Islet precursor cell (in vitro differentiated cells): ENCODE measurements at places on chromosomes 7 and 10.

- DNase-seq, result no peak
These were observed 98.0 kb downstream of the KAT6B start for GRCh38 chr10:74924251-74924963.

DNA sequence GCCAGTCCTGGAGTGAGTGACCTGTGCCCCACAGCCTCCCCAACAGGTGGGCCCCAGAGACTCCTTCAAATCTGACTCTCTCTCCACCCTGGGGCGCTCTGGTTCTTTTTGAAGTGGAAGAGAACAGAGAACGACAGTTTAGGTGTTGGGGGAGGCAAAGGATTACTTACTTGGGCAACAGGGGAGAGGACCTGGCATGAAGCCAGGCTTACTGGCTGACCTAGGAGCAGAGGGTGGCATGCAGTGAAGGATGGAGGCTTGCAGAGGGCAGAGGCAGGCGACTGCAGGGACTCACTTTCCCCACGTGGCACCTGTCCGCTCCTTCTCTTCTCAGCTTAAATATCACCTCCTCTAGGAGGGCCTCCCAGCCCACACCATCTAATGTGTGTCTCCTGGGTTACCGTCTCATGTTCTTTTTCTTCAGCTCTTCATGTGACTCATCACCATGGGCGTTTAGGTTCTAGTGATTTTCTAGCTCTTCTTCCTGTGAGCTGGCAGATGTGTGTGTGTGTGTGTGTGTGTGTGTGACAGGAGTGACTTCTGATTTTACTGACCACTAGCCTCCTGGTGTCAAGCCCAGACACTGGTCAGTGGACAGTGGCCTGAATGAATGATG lies 15.5 kb downstream of the LZTS2 start:
- no peak for DNase-seq

- no peak for DNase-seq
These were observed 4.7 kb upstream of the EIF5AL1 start for GRCh38 chr10:79507440-79508167.

DNA sequence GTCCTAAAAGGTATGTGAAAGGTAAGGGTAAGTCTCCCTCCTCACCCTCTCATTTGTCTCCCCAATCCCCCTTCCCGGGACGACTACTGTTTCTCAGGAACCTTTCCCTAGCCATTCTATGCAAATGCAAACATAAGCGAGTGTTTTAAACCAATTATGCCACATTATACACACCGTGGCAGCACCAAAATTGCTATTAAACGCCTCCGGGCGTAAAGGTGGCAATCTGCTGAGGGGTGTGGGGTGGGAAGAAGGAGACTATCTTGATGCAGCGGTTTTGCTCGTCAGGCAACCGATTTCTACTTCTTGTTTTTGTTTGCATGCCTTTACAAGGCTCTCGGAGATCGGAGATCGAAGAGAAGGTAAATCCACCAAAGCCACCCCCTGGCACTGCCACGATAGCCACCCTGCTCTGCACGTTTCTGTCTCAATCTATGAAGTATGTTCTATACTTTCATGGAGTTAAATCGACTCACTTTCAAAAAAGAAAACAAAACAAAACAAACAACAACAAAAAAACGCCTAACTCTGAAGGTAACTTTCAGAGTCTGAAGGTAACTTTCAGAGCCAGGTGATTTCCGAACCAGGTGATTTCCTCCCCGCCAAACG lies 46.0 kb upstream of the CDK1 start:
- DNase-seq, result no peak

- no peak for DNase-seq
These were observed 324.1 kb downstream of the C7orf25 start for GRCh38 chr7:42587806-42588205.
